ENCODE measurements at places on chromosomes 7 and 10.

DNA sequence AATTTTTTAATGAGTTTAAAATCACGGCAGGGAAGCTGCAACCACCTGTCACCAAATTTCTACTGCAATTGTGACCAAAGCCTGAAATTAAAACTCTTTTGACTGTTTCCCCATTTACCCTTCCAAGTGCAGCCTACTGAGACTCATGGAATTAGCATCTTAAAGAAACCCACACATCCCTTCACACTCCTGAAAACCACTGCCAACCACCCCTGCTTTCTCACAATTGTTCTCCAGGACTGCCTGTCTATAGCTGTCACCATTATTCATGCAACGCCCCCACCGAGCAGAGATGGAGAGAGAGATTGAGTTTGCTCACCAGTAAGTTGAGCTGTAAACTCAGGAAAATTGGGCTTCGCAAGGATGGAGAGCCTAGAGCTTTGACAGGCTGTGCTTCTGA is 383.8 kb upstream of the SORCS1 start:
- DNase-seq = no peak

GRCh38 chr7:43758822-43759683 is 573 bp downstream of the BLVRA start:
- peak; percentile 60 for DNase-seq

- no peak for DNase-seq
Measured at GRCh38 chr7:154474903-154475520, 422.8 kb downstream of the DPP6 start.

GRCh38 chr7:133958822-133959221 is 168.3 kb upstream of the LRGUK start:
- no peak for DNase-seq

DNA sequence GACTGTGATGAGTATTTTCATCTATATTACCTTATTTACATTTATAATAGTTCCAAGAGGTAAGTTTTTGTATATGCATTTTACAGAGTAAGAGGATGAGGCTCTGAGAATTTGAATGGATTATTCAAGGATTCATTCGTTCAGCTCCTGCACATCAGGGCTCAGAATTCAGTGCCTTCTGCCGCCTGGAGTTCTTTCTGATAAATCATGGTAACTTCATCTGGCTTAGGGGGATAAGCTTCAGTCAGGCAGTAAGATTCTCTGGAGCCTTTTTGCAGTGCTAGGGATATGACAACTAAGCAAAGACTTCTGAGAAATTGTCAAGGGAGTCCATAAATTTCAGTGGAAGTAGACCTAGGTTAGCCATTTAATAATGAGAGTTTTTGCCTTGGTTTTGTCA is 668.6 kb downstream of the NRG3 start:
- DNase-seq = no peak

DNA sequence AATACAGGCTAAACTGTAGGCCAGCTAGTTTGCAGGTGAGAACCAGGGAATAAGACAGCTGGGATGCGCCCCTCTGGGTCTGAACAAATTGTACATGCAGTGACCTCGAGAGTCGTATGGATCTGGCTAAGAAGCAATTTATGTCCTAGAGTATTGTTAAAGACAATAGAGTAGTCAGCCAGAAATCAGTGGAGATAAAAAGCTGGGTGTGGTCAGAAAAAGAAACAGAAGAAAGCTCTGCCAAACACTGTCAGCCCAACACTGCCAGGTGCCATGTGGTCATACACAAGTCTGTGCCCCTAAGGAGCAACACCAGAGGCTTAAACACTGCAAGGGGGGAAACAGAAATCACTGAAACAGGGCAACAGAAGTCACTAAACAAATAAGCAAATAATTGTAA is 62.2 kb downstream of the CNOT4 start:
- no peak for DNase-seq

DNA sequence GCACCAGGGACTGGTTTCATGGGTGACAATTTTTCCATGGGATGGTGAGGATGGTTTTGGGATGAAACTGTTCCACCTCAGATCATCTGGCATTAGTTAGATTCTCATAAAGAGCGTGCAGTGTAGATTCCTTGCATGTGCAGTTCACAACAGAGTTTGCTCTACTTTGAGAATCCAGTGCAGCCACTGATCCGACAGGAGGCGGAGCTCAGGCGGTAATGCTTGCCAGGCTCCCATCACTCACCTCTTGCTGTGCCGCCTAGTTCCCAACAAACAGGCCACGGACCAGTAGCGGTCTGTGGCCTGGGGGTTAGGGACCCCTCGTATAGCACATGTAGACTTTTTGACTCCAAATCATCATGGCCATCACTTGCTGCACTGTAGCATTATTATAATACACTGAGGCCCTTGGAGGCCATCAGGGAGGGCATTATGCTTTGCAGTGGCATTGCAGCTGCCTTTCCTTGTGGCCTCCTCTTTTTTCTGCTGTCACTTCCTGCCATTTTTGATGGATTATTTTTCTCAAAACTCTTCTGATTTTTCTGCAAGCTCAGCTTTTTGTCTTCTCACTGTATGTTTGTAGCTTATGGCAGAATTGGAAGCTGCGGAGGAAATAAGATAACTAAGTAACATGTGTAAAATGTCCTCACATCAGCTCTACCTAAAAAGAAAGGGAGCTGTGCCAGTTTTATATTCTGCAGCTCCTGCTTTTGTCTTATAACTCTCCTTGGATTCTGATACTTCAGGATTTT is 18.5 kb downstream of the CSGALNACT2 start:
- DNase-seq = no peak

DNA sequence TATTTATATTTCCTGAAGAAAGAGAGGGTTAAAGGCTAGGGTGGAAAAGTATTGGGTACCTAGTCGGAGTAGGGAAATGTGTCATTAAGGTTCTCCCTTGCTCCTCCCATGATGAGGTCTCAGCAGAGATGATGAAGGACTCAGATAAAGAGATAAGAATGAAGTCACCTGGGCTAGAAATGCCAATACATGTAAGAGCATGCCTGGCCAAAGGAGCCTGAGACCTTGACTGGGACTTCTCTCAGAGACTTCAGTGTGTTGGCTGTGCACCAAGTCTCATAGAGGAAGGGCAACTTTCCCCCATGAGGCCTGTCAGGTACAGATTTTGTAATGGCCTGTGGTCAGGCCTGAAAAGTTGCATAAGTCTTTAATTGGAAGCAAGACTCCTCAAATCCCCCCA is 361.0 kb upstream of the CDC14C start:
- DNase-seq = no peak

DNA sequence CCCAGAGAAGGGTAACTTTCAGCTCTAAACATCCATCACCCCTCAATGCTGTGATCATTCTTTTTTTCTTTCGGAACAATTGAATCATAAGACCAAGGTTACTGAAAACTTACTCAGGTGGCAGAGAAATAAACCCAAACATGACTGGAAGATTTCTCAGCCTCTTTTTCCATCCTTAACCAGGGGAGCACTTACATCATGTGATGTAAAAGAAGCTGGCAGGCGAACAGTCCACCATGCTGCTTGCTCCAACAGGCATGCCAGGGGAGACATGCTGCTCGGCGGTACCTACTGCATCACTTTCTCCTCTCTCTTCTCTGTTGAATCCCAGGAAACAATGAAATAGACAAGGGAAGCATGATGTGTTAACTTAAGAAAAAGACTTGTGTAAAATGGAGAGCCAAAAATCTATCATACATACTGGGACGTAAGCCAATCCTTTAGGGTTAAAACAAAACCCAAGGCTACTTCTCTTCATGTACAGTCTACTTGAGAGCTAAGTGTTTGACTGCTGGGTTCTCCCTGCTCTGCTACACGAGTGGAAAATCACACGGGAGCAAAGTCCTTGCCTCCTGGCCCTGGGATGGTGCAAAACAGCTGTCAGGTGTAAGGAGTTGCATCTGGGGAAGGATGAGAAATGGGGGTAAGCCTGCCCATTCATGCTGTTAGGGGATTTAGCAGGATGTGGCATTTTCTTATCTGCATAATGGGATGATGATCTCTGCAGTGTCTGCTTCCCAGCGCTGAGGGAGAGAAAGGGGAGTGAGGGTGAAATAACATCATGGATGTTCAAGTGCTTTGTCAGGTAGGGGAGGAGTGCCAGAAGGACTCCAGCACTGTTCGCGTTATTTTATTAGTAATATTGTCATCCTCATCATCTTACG is 64.3 kb upstream of the ZNF438 start:
- no peak for DNase-seq

GRCh38 chr10:33869028-33869427 is 534.6 kb upstream of the NRP1 start:
- DNase-seq = no peak

- no peak for DNase-seq
Measured at GRCh38 chr10:86172301-86172700, 194.3 kb downstream of the GRID1 start.

DNA sequence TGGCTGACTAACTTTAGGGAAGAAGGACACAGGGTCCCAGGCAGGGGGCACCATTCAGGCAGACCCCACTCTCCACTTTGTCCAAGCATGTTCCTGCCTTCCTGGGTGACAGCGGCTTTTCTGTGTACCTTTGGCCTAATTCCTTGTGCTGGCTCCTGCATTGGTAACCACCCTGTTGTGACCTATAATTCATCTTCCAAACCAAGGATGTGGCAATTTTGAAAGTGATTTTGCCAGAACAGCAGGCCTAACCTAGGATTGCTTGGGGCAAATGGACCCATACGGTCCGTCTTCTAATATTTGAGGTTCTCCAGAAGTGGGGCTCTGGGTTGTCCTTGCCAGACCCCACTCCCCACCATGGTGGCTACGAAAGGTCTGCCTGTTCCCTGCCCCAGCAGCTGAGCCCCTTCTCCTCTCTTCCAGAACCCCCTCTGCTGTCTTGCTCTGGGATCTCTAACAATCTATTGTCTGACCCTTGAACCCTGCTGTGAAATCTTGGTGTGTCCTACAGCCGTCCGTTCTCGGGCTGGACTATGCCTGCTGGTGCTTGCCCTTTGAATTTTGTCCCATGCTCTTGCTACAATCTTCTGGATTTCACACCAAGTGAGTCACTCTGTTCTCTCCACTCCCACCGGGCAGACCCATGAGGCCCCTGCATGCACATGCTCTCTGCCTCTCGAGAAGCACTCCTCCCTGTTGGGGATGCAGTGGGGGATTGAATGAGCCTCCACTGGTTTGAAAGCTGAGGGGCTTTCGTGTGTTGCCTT is 316.0 kb downstream of the CXCL12 start:
- peak; percentile 62 for DNase-seq

GRCh38 chr10:124942317-124943169 is 620 bp downstream of the ZRANB1 start:
- no peak for DNase-seq

GRCh38 chr7:69567800-69568199 is 30.5 kb upstream of the AUTS2 start:
- no peak for DNase-seq

DNA sequence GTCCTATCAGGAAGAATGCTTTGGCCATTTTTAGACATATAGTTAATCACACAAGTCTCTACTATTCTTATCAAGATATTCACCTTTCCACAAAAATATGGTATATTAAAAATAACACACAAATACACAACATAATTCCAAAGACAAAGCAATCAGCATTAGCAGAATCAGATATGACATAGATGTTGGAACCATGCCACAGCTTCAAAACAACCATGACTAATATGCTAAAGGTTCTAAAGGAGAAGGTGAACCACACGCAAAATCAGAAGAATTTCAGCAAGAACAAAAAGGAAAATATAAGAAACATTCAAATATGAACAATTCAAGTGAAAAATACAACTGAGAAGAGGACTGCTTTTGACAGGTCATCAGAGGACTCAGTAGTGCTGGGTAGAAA is 670.2 kb upstream of the SORCS1 start:
- no peak for DNase-seq

DNA sequence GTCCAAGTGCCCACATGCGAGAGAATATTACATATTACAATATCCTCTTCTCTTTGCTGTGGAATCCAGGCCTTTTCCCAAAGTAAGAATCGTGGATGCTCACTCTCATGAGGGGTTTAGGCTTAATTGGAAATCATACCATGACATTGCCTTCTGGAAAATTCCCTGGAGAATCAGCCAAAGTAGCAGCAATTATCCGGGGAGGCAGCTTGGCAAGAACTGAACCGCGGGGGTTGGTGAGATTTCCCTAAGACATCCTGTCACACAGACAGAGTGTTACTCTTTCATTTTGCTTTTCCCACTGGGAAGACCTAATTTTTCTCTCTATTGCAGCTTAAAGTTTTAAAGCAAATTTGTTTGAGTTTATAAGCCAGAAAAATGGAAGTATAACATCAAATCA is 463.6 kb upstream of the DPP6 start:
- DNase-seq = no peak

Measured in left ventricle myocardium superior (tissue), 1 donor.